Neural progenitor cell (in vitro differentiated cells): ENCODE measurements at places on chromosomes 13 and 19. TPM values are rescaled to one million over a fixed set of nuclear protein-coding genes. Genes with fewer than 3 reads are reported as not detected.

Gene TINCR
- 1.8 and 3.5 TPM in 2 replicates for total RNA-seq

DNA sequence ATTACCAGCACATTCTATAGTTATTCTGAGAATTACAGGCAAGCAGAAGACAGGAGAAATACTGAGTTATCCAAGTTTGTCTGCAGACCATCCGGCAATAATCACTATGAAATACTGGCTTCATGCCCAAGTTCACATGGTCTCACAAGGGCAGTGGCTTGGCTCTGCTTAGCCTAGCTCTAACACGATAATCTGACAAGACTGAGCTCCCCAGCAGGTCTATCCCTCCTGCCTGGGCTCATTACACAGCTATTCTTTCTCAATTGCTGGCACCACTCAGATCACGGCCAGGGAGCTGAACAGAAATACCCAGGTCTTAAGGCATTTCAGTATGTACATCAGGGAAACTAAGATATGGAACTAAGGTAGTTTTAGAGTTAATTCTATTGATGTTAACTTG lies 361.6 kb upstream of the PCDH20 start:
- peak; percentile 19 for DNase-seq
- H3K36me3 ChIP-seq, result no peaks in the 10 kb centered on the region
- peaks cover 21% of the 10 kb centered on the region for H3K4me1 ChIP-seq
- H3K4me3 ChIP-seq, result no peak overlapping the region
- no peaks in the 10 kb centered on the region for H3K27me3 ChIP-seq

GRCh38 chr19:28686756-28687155 lies 526.2 kb downstream of the UQCRFS1 start:
- H3K36me3 ChIP-seq, result no peaks in the 10 kb centered on the region
- DNase-seq, result no peak
- H3K27me3 ChIP-seq, result no peaks in the 10 kb centered on the region
- H3K4me3 ChIP-seq, result no peak overlapping the region
- H3K27ac ChIP-seq, result no peak overlapping the region

DNA sequence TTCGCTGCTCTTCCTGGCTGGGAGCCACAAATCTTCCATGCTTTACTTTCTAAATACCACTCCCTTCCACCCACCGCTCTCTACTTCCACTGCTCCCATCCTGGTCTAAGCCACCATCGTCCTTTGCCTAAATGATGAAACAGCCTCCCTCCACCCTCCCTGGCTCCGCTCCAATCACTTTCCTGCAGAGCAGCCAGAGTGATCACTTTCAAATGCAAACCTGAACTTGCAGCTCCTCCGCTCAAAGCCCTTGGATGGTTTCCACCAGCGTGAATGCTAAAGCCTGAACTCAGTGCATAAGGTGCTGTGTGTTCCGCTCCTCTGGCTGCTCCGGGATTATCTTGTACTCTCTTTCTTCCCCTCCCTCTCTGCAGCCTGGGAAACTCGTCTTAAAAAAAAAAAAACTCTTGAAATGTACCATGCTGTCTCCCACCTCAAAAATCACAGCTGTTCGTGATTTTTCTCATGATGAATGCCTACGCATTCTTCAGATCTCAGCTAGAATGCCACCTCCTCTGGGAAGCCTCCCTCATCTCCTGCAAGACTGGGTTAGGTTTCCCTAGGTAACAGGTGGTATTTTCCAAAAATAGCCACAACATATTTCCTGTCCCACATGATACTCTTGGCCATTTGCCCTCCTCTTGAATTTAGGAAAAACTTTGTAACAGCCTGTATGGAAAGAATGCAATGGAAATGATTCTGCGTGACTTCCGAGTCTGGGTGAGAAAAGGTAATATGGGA lies 3.7 kb upstream of the SIN3B start:
- peaks cover 10% of the 10 kb centered on the region for H3K4me1 ChIP-seq
- peaks cover 25% of the 10 kb centered on the region for H3K27me3 ChIP-seq
- no peak overlapping the region for H3K27ac ChIP-seq
- peak; percentile 26 for DNase-seq
- peak overlapping the region; percentile 20 for H3K4me3 ChIP-seq

DNA sequence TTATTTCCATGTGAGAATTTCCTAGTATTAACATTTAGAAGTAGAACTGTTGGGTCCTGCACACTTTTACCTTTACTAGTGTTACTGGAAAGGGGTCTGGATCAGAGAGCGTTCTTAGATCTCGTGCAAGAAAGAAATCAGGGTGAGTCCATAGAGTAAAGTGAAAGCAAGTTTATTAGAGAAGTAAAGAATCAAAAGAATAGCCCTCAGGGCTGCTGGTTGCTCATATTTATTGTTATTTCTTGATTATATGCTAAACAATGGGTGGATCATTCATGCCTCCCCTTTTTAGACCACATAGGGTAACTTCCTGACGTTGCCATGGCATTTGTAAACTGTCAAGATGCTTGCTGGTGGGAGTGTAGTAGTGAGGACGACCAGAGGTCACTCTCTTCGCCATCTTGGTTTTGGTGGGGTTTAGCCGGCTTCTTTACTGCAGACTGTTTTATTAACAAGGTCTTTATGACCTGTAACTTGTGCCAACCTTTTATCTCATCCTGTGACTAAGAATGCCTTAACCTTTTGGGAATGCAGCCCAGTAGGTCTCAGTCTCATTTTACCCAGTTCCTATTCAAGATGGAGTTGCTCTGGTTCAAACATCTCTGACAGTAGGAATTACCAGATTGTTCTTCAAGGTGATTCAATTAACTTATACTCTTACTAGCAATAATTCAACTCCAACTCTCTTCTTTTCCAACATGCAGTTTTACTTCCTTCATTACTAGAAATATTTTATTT lies 27.4 kb downstream of the NDFIP2 start:
- H3K4me3 ChIP-seq, result no peak overlapping the region
- DNase-seq, result no peak
- H3K27ac ChIP-seq, result no peak overlapping the region
- no peaks in the 10 kb centered on the region for H3K36me3 ChIP-seq
- H3K4me1 ChIP-seq, result no peaks in the 10 kb centered on the region
- no peaks in the 10 kb centered on the region for H3K27me3 ChIP-seq

DNA sequence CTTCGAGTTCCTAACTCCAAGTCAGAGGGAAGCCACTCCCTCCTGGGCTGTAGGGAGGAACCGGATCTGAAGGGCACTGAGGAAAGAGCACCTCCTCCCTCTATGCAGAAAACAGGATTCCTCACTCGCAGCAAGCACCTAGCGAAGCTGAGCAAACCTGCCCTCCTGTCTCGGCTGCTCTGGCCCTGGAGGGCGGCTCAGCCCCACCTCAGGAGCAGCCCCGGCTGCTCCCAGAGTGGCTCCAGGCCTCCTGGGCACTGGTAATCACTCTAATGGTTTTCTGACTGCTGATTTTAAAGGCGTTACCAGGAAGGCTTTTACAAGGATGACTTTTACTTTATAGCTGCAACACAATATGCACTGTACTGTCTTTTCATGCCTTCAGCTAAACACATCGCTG lies 312.5 kb downstream of the TEX29 start:
- no peaks in the 10 kb centered on the region for H3K36me3 ChIP-seq
- peaks cover 5% of the 10 kb centered on the region for H3K4me1 ChIP-seq
- H3K4me3 ChIP-seq, result no peak overlapping the region
- peak; percentile 28 for DNase-seq
- no peak overlapping the region for H3K27ac ChIP-seq
